ENCODE measurements at places on chromosomes 5 and 9.

DNA sequence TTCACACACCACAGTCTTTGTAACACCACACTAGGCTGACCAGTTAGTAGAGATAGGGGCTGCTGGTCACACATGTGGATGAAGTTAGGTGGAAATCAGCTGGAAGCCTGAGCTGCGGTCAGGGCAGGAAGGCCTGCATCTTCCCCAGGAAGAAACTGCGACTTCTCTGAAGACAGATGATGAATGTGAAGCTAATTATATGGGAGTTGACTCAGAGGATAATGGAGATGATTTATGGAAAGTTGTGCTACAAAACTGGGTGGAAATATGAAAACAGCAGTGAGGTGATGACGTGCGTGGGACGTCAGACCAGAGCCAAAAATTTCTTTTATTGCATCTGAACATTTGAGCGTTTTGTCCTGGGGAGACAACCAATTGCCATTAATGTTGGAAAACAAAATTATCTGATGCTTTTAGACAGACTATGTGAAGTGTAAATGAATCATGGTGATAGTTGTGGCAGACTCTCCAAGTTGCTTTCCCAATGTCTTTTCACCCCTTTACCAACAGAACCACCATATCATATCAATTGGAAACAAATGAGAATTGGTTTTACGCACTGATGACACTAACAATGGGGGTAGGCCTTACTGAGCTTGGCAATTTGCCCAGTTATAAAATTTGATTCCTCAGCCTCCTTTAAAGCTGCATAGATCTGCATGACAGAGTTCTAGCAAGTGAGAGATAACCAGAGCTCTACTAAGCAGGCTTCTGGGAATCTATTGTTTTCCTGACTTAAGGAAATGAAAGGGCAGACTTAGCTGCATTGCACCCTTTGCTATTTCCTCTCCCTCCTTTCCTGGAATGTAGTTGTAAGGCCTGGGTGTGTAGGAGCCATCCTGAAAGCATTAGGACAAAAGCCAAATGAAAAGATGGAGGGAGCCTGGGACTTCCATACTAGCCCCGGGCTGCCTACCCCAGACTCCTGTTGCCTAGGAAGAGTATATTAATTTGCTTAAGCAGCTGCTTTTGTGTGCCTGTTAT lies 84.0 kb downstream of the RAB3C start:
- DNase-seq = no peak

DNA sequence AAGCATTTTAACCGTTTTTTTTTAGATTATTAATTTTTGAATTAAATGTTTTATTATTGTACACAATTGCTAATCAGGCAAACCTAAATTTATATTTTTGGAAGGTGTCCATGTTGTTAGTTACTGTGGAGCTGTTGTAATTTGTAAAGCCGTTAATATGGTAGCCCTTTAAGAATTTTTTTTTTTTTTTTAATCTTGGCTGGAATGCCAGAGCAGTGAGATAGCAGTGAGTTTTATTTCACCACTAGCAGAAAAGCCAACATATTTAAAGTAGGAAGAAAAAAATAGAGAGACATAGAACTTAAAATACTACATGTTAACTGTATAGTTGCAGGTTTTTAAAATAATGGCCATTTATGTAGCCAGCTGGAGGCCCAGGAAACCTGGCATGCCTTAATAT lies 35.3 kb upstream of the RNF20 start:
- DNase-seq = no peak

DNA sequence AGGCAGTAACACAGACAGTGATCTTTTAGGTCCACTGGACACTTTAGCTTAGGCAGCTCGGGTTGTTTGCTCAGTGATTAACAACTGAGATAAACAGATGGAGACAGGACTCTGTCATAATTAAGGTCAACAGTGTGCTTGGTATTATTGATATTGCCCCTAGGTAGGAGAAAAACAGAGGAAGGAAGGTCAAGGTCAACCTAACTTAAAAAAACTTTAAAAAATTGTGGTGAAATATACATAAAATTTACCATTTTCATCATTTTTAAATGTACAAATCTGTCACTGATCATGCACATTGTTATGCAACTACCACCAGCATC lies 2.1 kb upstream of the HSPA4 start:
- DNase-seq = no peak

GRCh38 chr9:93264338-93265125 lies 80.6 kb downstream of the WNK2 start:
- DNase-seq = no peak

DNA sequence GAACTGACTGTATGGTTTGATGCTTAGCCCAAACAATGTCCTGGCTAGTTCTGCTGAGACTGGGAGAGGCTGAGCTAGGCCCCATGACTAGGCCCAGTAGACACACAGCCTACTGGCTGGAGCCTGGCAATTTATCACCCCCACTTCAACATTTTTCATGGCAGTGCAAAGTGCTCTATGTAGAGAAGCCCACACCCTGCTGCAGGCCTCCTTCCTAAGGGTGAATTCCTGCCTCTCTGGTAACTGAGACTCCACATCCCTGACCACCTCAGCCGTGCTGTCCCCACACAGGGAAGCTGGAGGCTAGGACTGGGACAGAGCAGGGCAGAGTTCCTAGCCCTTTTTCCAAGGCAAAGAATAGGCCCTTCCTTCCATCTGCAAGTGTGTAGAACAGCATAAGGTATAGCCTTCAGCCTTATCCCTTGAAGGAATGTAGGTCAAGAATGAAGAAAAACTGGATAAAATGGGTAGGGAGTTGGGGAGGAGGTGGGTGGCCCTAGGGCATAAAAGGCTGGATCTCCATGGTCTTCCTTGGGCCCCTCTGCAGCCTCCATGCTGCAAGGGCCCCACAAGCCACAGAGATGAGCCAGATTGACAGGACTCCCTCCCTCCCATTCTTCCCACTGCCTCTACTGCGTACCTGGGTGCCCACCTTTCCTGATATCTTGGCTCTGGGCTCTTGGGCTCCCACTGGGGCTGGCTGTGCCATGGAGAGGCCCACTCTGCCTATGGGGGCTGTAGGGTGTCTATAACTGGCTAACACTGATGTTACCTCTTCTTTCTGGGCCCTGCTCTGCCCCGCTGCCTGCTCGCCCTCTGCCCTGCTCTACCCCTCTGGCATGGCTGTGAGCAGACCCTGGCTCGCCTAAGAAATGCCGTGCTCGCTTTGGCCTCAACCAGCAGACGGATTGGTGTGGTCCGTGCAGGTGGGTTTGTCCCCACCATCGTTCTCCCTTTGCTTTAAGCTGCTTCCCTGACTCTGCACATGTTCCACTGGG lies 29.8 kb downstream of the TCF7 start:
- DNase-seq = no peak

DNA sequence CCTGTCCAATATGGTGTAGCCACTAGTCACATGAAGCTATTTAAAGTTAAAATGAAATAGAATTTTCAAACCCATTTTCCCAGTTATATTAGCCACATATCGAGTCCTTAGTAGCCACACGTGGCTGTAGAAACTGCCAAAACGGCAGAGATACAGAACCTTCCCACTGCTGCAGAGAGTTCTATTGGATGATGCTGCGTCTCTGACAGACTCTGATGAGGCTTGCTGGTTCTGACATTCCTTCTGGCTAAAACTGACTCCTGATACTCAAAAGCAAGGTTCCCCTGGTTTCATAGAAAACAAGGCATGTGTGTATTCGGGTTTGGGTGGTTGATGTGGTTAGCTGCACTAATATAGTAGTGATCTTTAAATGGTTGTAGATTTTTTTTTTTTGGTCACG lies 91.5 kb downstream of the TLE4 start:
- DNase-seq = no peak

- peak; percentile 57 for DNase-seq
Measured at GRCh38 chr5:135877570-135878155, 18.0 kb downstream of the IL9 start.

GRCh38 chr9:91516081-91516480 lies 92.4 kb upstream of the NFIL3 start:
- no peak for DNase-seq

DNA sequence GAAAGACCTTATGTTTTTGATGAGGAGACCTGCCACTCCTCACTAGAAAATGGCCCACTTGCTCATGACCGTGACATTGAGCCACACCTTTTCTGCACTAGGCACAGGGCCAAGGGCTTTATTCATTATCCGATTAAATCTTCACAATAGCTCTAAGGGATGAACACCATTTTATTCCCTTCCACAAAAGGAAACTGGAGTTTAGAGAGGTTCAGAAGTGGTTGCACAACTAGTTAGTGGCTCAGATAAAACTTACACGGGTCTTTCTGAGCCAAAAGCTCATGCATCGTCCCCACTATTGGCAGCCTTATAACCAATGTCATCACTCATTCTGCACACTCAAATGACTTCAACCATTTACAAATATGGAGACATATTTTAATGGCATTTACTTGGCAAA lies 39.4 kb downstream of the SUSD1 start:
- no peak for DNase-seq

GRCh38 chr5:152593388-152593787 lies 188.3 kb upstream of the NMUR2 start:
- no peak for DNase-seq

- DNase-seq = no peak
Measured at GRCh38 chr9:82320566-82320965, 332.0 kb downstream of the SPATA31D1 start.

- DNase-seq = no peak
Measured at GRCh38 chr9:1604942-1605560, 410.1 kb upstream of the SMARCA2 start.

DNA sequence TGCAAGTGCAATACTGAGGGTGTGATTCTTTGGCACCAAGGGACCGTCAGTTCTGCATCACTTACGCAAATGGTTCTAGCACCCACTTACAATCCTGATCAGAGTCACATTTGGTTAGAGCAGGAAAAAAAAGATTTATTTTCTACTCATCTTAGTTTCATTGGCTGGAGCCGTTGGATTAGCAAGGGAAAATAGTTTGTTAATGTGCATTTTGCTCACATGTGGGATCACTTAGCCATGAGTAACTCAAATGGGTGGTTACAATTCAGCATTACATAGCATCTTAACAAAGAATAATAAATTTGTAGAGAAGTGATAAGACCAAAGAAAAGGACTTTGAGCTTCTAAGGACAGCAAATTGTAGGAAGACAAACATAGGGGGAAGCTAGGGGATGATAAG lies 216.9 kb downstream of the AUH start:
- DNase-seq = no peak

GRCh38 chr5:154892369-154892771 lies 33.9 kb downstream of the CNOT8 start:
- DNase-seq = no peak

- DNase-seq = no peak
Measured at GRCh38 chr9:122309861-122310260, 45.2 kb downstream of the MRRF start.

DNA sequence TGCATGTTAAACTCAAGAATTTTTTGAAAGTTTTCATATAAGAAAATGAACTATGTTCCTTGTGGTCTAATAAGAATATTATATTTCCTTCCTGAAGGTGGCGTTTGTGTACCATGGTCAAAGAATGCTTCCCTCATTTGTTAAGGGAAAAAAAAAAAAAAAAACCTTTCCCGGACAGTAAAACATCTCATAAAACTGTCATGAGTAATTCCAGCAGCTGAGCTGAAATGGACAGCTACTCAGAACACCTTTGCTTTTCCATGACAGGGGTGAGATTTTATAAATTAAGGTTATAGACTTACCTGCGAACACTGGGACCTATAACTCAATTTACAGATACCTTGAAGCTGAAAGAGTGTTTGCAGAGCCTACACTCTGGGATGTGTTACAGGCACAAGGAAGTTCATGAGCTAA lies 113.2 kb upstream of the RANBP3L start:
- DNase-seq = no peak

GRCh38 chr5:57817001-57817453 lies 334.4 kb upstream of the ACTBL2 start:
- no peak for DNase-seq
